ENCODE measurements at places on chromosomes 16 and 17.
A peak's percentile ranks its signal among the peaks of the same experiment; 100 is the strongest.

- no peak for DNase-seq
Observed at GRCh38 chr17:44924107-44924544, 8.8 kb upstream of the GFAP start.

DNA sequence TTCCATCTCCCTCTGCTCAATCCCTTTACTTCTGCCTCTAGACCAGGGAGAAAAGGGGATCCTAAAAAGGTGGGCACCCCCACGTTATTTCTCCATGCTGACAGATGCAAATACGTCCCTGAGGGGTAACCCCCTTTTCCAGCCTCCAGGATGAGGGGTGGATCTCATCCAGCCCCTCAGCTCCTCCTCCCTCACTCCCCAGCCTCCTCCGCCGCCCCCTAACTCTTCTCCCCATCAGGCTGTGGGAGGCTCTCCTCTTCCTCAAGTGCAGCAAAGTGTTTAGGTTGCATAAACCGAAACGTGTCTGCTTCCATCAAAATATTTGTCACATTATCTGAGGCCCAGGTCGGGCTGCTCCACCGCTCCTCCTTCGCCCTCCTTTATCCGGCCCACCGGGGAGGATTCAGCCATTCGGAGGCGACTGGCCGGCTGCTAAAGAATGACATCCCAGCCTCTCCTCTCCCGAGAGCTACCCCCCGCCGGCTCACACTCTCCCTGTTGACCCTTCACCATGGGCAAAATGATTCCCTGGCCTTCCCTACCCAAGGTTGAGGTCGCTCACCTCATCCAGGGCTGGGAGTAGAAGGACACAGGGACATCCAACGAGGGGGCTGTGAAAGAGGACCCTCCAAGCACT lies 1.2 kb upstream of the C1QL1 start:
- no peak for DNase-seq

GRCh38 chr16:12398029-12398682 lies 405.5 kb downstream of the CPPED1 start:
- peak; percentile 14 for DNase-seq

GRCh38 chr17:49952912-49953497 lies 16.0 kb upstream of the DLX4 start:
- DNase-seq = peak; percentile 21

DNA sequence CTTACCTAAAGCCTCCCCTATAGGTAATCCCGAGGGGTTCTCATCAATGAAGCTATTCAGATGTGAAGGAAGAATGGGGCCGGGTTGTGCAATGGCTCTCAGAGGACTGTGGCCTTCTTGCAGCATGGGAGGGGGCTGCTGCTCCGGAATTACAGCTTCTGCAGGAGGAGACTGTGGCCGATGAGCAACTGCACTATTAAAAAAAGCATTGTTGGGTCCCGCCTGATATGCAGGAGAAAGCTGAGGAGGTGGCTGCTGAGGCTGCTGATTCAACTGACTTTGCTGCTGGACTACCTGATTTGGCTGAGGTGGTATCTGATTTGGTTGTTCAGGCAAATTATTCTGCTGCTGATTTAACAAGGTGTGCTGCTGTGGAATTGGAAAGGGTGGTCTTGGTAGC lies 64.8 kb downstream of the CACNG1 start:
- no peak for DNase-seq

GRCh38 chr16:81469710-81470535 lies 25.3 kb downstream of the CMIP start:
- no peak for DNase-seq

DNA sequence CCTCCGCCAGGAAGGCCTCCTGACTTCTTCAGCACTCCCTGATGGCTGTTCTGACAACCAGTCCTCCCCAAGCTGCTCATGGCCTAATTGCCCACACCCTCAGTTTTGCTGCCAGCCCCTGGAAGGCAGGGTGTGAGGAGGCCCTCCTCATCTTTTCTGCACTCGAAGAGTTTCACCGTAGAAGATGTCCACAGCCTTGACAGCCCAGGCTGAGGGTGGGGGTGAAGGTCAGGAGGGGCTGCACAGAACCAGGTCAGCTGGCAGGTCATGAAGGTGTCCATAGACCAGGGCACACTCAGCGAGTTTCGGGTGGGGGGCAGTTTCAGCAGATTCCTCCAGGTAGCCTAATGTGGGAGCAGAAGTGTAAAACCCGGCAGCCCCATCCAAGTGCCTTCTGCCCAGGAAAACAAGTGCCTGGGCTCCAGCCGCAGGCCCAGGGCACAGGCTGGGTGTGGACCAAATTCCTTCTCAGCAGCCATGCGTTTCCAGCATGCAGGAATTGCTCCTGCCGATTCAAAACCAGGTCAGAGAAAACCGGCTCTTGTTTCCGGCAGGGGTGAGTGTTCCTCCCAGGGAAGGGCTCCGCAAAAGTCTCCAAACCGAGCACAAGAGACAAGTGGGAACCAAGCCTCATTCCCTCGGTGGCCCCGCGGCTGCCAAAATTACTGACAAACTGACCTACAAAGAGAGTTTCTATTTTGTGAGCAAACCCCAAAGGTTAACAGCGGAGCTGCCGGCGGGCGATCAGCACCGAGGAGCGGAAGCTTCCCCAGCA lies 228.8 kb downstream of the C16orf78 start:
- DNase-seq = no peak

GRCh38 chr17:44909681-44910144 lies 5.6 kb downstream of the GFAP start:
- DNase-seq = peak; percentile 90

DNA sequence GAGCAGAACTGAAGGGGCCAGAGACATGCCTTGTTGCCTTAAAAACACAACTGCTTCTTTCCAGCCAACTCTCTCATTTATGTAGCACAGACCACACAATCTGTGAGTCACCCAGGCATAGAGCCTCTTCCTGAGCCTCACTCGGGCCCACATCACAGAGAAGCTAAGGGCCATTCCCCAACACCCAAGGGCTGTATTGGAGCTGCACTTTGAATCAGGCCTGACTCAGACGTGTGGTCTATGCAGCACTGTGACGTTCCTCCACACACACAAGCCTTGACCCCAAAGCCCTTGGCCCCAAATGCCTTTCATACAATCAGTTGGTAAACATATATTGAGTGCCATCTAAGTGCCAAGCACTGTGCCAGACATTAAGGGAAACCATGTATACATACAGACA lies 308.9 kb upstream of the DYNLRB2 start:
- peak; percentile 88 for DNase-seq

- DNase-seq = no peak
Observed at GRCh38 chr17:16513873-16514272, 21.9 kb upstream of the LRRC75A start.

- no peak for DNase-seq
Observed at GRCh38 chr17:17400070-17400469, 76.7 kb upstream of the MED9 start.

DNA sequence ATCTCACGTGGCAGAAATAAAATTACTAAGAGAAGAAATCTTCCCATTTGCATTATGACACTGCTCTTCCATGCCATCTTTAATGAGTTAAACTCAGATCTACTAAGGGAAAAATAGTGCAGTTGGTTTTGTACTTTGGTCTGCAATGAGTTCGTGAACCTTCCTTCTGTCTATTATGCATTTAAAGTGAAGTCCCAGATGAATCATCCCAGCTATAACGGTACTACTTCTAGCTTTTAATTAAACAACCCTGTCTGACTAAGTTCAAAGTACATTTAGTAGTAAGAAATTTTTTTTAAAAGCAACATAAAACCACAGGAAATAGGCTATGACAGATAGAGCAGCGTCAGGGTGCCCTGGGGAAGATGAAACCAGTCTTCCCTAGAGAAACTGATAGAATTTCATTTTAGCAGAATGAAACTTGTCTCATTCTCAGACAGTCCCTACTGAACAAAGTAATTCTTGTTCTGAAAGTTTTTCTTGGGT lies 1.8 kb downstream of the TMIGD1 start:
- DNase-seq = peak; percentile 62

DNA sequence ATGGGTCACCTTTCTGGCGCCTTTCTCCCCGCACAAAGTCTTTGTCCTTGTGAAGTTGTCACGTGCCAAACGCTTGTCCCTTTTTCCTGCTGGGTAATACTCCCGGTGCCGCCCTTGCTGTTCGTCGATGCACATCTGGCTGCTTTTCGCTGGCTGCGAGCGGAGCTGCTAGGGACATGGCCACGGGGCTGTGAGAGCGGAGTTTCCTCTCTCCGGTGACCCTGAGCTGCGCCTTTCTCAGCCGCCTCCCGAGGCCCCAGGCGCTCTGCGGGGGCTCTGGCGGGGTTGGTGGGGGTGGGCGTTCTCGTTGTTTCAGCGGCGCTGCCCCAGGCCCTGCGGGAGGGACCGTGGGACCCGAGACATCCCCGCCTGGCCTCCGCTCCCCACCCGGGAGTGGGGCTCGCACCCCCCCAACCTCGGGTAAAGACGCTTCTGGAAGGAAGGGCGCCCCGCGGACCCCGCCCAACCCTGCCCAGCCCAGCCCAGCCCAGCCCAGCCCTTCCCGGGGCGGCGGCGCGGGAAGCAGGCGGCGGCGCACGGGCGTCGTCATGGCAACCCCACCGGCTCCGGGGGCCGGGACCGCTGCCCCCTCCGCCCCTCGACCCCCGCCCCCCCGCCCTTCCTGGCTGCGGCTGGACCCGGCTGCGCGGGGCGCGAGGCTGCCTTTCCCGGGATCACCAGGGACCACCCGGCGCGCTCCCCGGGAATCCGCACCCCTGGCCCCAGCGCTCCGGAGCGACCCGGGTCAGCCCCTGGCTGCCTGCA lies 12.3 kb downstream of the CHMP6 start:
- DNase-seq = no peak

DNA sequence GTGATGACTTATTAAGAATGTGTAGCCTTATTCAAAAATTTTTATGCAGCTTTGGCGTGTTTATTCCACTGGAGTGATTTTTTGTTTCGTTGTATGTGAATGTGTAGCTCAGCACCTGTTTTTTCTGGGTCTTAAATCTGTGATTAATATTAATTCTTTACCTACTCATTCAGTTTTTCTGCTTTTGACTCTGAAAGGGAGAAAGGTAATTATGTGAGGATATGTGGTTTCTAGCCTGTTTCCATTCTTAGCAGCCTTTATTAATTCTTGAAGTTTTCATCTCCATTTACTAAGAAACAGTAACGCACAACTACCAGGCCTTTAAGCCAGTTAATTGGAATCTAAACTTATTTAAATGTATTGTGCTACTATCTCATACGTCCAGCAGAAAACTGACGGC lies 7.0 kb downstream of the HEATR3 start:
- no peak for DNase-seq

GRCh38 chr17:36461330-36462110 lies 25.0 kb upstream of the ZNHIT3 start:
- no peak for DNase-seq

GRCh38 chr16:82924075-82924854 lies 297.5 kb downstream of the CDH13 start:
- no peak for DNase-seq

DNA sequence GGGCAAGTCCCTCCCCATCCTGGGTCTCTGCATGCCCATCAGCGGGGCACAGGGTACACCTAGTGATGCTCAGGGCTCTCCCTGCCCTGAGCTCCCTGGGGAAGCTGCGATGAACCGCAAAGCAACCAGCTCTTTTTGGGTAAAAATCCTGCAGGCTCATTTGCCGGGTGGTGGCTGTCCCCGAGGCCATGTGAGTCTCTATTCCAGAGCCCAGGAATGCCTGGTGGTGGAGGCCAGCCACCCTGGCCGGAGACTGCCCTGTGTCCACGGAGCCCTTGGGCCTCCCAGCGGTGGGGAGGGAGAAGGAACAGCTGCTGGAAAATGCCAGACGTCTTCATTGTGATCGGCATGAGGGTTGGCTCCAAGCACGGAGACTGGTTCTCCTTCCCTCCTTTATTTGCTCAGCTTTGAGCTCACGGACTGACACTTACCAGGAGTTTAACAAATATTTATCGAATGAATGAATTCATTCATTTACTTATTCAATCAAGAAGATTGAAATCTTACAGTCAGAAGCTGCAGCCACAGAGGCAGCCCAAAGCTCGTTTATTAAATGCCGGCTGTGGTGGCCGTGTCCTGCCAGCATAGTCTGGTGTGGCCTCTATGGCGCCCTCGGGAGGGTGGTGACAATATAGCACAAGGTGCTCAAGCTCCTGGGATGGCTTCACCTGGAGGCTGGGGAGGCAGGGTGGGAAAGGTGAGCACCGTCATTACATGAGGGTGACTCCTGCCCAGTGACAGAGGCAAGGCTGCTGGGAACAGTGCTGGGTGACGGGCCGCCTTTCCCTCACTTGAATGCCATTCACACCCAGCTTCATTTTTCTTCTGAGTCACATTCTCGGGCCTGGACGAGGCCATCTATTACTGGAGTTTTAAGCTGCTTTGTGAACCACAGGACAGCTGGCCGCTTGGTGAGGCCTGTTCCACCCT lies 31.1 kb upstream of the JPH3 start:
- peak; percentile 49 for DNase-seq

DNA sequence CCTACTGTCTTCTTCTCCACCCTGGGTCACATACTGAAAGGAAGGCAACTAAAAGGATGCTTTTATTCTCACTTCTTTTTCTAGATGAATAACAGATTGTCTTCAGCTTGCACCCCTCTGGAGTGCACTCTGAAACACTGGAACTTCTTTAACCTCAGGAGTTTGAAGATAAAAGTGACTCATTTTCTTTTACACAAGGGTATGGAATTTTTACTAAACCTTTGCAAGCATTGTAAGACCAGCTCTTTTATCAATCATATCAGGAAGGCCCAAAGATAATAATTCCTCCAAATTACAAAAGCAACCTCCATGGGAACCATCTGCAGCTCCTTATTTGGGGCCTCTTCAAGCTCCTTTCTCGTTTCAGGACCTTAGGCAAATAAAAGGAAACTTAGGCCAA lies 193.5 kb upstream of the KIF2B start:
- DNase-seq = peak; percentile 56

GRCh38 chr17:19958023-19958422 lies 19.6 kb downstream of the AKAP10 start:
- DNase-seq = peak; percentile 95

- no peak for DNase-seq
Observed at GRCh38 chr16:71295950-71296349, 6.7 kb upstream of the CMTR2 start.

DNA sequence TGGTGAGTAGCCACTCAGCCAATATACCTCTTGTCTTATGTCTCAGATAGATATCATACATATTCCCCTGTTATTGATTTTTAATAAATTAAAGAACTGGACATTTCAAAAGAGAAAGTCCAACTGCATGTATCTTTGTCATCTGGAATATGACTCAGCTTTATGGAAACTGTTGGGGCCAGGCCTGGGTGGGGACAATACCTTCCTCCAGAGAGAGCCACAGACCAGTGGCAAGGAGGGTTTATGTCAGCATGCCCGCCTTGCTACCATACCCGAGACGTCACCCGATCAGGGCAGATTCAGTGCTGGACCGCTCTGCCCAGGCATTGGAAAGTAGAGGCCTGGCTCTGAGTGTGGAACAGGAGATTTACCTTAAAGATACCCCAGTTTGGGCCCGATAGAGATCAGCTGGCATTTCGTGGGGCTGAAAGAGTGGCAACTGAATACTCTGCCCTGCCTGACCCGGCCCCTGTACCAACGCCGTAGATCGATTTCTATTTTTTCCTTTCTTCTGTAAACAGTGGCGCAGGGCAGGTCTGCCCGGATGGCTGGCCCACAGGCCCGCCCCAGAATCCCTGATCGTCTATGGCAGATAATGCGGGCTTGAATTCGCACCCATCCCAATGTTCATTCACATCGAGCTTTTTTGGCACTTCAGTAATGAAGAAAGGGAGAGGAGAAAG lies 158.6 kb downstream of the SALL1 start:
- DNase-seq = no peak

GRCh38 chr16:53502331-53503269 lies at the start of gene AKTIP:
AKTIP (minus strand) TSS chr16:53503209; CDS start chr16:53500259, 2,950 bp downstream.
- peak; percentile 50 for DNase-seq
